Uterus (tissue), 4 donors: ENCODE measurements at places on chromosomes 12 and 14. TPM values are rescaled to one million over a fixed set of nuclear protein-coding genes. Genes with fewer than 3 reads are reported as not detected.

ASIC1 gene
- total RNA-seq: not detected

B3GNT4 gene
- total RNA-seq: not detected

DBX2 gene
- total RNA-seq: not detected

TAS2R7 gene
- 0.28 TPM for total RNA-seq

AQP6 gene
- total RNA-seq: 0.35 TPM

CEBPE gene
- not detected for total RNA-seq

INSM2 gene
- not detected for total RNA-seq

KRT73 gene
- total RNA-seq: not detected

OR4K5 gene
- not detected for total RNA-seq

HELB gene
- 12.4 TPM for total RNA-seq

NR4A1 gene
- 31.7 TPM for total RNA-seq

TPI1 gene
- total RNA-seq: 307 TPM

PLXNC1 gene
- 13.8 TPM for total RNA-seq
